Gastrocnemius medialis (tissue), 4 donors: ENCODE measurements at places on chromosomes 2 and 18. TPM values are rescaled to one million over a fixed set of nuclear protein-coding genes. Genes with fewer than 3 reads are reported as not detected.

KRTCAP3 gene
- 0.93 TPM for total RNA-seq

TSPYL6 gene
- total RNA-seq, result not detected

GRCh38 chr18:35241448-35241804 lies 592 bp downstream of the ZNF397 start:
- no peak for DNase-seq

DNA sequence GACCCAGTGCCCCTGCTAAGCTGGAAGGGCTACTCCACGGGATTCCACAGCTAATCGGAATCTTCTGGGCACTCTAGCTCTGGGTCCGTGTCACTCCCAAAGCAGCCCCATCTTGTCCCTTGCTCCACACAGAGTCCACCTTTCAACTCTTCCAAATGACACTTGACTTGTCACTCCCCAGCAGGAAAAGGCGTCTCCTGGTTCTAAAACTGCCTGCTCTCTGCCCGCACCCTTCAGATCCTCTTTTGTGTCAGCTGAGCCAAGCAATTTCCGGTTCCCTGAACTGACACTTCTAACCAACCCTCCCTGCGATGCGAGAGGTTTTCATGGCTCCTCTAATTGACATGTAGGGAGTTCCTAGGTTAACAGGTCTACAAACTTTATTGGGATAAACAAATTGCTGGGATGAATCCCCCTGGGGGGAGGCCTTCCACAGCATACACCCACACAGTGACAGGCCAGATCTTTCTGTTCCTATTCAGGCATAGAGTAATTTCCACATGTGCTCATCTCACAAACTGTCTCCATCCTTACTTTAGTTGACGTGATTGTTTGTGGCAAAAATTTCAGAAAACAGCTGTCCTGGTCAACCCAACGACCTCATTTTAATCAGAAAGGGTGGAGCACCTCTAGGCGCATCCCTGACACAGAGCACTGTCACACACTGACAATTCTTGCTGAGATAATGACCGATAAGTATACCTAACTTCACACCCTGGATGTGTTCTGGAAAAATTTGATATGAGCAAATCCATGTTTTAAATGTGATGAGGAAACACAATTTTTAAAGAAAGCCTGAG lies 104.9 kb downstream of the RBMS1 start:
- no peak for DNase-seq

GRCh38 chr2:233840520-233840919 lies 13.8 kb downstream of the HJURP start:
- no peak for DNase-seq

GRCh38 chr2:222159221-222159620 lies 139.6 kb downstream of the PAX3 start:
- no peak for DNase-seq

- DNase-seq, result no peak
Measured at GRCh38 chr18:49988733-49989132, 175.4 kb upstream of the ACAA2 start.

GRCh38 chr18:11052800-11053199 lies 96.6 kb downstream of the PIEZO2 start:
- no peak for DNase-seq
